ENCODE measurements at places on chromosomes 16 and 17.

- no peak for DNase-seq
Observed at GRCh38 chr17:67372751-67373150, 4.3 kb upstream of the PITPNC1 start.

DNA sequence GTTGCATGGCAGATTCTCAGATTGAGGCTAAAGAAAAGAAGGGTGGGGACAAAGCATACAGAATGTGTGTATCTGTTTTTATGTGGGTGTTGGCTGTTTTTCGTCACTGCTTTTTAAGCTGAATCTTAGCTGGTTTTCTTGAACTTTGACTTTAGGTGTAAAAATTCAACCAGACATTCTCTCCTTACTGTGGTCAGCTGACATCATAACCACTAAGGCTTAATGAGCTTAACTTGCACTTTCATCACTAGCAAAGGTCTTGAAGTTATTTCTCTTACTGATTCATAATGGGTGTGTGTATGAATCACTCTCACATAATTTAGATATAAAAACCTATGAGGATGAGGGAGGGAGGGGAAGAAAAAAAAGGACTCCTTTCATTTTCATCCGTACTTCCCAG, 4.0 kb upstream of the CDC6 start:
- peak; percentile 45 for DNase-seq

- DNase-seq: peak; percentile 68
Observed at GRCh38 chr17:64081802-64082799, 47.8 kb downstream of the ERN1 start.

- DNase-seq: no peak
Observed at GRCh38 chr16:47198180-47198575, 54.4 kb upstream of the NETO2 start.

DNA sequence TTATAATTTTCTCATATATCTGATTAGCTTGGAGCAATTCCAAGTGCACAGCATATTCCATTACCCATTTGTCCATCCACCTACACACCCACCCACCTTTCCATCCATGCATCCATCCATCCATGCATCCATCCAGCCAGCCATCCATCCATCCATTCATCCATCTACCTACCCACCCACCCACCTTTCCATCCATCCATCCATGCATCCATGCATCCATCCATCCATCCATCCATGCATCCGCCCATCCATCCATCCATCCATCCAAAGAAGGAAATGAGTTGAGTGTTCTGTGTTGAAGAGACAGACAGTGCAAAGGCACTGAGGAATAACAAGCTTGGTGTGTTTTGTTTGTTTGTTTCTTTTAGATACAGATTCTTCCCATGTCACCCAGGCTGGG, 78.7 kb upstream of the FAM20A start:
- no peak for DNase-seq
